ENCODE measurements at places on chromosomes 2 and 18. TPM values are rescaled to one million over a fixed set of nuclear protein-coding genes. Genes with fewer than 3 reads are reported as not detected.

The DPP10 gene
- total RNA-seq, result not detected

The ZNG1B gene
- total RNA-seq, result 22.4 TPM

The NCKAP5 gene
- total RNA-seq, result 0.37 TPM

The AGXT gene
- total RNA-seq, result not detected

The GATA6 gene
- 1.5 TPM for total RNA-seq

The TLX2 gene
- total RNA-seq, result under 0.01 TPM

The MYO5B gene
- under 0.01 TPM for total RNA-seq

The RAPGEF4 gene
- under 0.01 TPM for total RNA-seq

The HOXD9 gene
- 0.37 TPM for total RNA-seq

The ABCG5 gene
- not detected for total RNA-seq

The ELOA2 gene
- total RNA-seq, result not detected

The INPP5D gene
- total RNA-seq, result 0.39 TPM

The GLI2 gene
- total RNA-seq, result 2.6 TPM

The FSIP2 gene
- total RNA-seq, result 0.37 TPM

The ZNF514 gene
- 16.0 TPM for total RNA-seq

The TTN gene
- 2.7 TPM for total RNA-seq

The C1QL2 gene
- not detected for total RNA-seq

The PSMG2 gene
- total RNA-seq, result 103 TPM

The LOXHD1 gene
- total RNA-seq, result not detected

The HOXD4 gene
- 2.0 TPM for total RNA-seq

The RUFY4 gene
- total RNA-seq, result not detected

The AOX1 gene
- 229 TPM for total RNA-seq

The CLHC1 gene
- 8.6 TPM for total RNA-seq

The DSC1 gene
- total RNA-seq, result not detected

The CXCR4 gene
- total RNA-seq, result not detected

The IL1F10 gene
- not detected for total RNA-seq

The CCDC178 gene
- not detected for total RNA-seq

The CPO gene
- under 0.01 TPM for total RNA-seq

The AMER3 gene
- not detected for total RNA-seq

The ASPRV1 gene
- total RNA-seq, result 0.20 TPM

The BUB1 gene
- 68.6 TPM for total RNA-seq

The ZSWIM2 gene
- total RNA-seq, result not detected

The AKAIN1 gene
- total RNA-seq, result not detected

The CHAC2 gene
- 4.0 TPM for total RNA-seq

The GNLY gene
- total RNA-seq, result not detected

The GAL3ST2 gene
- total RNA-seq, result not detected

The RTP5 gene
- not detected for total RNA-seq

The OST4 gene
- total RNA-seq, result 193 TPM

The SERPINB13 gene
- total RNA-seq, result not detected

The RAD51AP2 gene
- total RNA-seq, result not detected

The REG3G gene
- not detected for total RNA-seq

The CIB4 gene
- total RNA-seq, result not detected

The SOX11 gene
- not detected for total RNA-seq

The SCG2 gene
- 0.39 TPM for total RNA-seq

The EHBP1 gene
- total RNA-seq, result 80.5 TPM

The SERPINB8 gene
- 28.2 TPM for total RNA-seq

The DSC2 gene
- total RNA-seq, result not detected

Measured in subcutaneous preadipocyte (primary cell).